ENCODE measurements at places on chromosomes 11 and 22.

- no peak for DNase-seq
These were observed 252.6 kb downstream of the GUCY1A2 start for GRCh38 chr11:106765469-106766258.

- DNase-seq: no peak
These were observed 37.6 kb downstream of the PITPNB start for GRCh38 chr22:27881421-27881820.

DNA sequence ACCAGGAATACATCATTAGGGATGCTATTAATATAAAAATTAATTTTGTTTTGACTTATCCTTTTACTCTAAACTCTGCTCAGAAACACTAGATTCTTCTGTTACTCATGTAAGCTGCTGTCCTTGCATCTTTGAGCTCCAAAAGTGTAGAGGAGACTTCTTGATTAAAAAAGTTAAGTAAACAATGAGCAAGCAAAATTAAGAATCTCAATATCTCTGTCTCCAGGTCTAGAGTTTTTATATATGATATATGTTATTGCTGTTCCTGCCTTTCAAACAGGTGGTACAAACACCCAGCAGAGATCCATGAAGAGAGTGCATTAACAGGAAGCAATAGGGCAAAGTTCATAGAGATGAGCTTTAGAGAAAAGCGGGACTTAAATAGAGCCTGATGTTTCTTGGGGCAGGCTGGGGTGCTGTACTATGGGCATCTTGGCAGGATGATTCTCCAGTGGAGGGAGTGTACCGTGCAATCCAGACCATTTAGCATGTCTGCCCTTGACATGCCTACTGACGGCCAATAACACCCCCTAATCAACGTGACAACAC lies 6.9 kb downstream of the MAPK1 start:
- no peak for DNase-seq

- DNase-seq: no peak
These were observed 622.8 kb downstream of the BRD1 start for GRCh38 chr22:49204599-49205482.

- no peak for DNase-seq
These were observed 890 bp upstream of the GLYATL1 start for GRCh38 chr11:58938398-58938797.

- DNase-seq: no peak
These were observed 20.8 kb downstream of the CELSR1 start for GRCh38 chr22:46516638-46517037.

- no peak for DNase-seq
These were observed 87.8 kb upstream of the FAT3 start for GRCh38 chr11:92136797-92137196.

DNA sequence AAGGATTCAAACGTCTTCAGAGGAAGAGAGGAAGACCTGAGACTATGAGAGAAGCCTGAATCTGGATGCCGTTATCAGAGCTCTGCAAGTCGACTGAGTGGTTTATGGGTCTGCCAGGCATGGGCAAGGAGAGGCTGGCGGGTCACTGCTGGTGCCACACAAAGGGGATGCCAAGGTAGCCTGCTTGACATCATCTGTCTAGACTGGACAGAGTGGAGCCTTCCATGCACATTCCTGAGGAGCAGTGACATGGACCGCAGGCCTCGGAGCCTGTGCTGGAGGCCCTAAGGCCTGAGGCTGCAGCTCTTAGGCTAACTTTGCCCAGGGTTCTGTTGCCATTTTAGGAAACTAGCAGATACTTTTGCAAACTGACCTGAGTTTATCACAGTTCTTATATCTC lies 127.4 kb downstream of the WT1 start:
- no peak for DNase-seq

- DNase-seq: no peak
These were observed at the start of gene SLC17A6 for GRCh38 chr11:22337596-22338485. TSS of gene SLC17A6 (plus strand) at chr11:22338381. CDS start at chr11:22338534, 153 bp downstream.

DNA sequence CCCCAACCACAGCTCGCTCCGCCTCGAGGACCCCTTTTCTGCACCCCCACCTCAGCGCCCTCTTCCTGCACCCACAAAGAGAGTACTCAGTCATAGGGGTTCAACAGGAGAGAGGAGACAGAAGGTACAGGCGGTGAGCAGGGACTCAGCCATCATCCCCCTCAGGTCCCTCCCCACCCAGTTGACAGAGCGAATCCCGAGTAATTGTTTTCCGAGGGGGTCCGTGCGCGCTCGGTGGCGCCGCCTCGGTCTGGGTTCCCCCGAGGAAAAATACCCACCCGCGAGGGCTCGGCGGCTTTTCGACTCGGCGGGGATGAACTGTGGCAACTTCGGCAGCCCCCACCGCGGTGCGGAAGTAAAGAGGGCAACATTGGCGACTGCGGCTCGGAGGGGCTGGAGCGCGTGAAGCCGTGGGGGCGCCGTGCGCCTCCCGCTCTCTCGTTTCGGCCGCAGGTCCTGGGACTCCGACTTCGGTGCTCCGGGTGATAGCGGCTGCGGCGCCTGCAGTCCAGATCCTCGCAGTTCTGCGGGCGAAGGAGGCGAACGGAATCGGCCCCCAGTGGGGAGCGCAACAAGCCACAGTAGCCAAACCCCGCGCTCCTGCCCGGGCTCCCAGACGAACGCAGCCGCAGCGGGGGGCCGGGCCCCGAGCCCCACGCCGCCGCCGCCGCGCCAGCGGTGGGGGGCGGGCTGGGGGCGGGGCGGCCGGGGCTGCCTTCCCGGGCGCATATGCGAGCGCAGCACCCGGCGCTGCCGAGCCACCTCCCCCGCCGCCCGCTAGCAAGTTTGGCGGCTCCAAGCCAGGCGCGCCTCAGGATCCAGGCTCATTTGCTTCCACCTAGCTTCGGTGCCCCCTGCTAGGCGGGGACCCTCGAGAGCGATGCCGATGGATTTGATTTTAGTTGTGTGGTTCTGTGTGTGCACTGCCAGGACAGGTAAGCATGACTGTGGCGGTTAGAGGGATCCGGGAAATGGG lies at the start of gene NELL1:
NELL1 (plus strand) TSS at position 743 of the 976 bp plus-strand sequence.
- no peak for DNase-seq

DNA sequence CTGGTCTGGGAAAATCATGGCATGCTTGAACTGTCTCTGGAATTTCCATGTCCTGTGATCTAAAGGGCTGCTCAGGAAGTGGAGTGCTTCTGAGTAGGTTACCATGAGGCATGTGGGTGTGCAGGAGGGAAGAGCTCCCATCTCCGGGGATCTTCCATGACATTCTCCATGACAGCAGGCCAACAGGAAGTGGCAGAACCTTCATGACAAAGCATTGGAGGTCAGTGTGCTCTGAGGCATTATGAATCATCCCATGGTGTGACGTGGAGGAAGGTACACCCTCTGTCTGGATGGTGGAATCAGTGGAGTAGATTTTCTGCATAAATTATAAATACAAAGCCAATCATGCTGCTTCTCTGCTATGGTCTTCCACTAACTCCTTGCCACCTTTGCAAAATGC lies 139.6 kb upstream of the E2F8 start:
- no peak for DNase-seq

DNA sequence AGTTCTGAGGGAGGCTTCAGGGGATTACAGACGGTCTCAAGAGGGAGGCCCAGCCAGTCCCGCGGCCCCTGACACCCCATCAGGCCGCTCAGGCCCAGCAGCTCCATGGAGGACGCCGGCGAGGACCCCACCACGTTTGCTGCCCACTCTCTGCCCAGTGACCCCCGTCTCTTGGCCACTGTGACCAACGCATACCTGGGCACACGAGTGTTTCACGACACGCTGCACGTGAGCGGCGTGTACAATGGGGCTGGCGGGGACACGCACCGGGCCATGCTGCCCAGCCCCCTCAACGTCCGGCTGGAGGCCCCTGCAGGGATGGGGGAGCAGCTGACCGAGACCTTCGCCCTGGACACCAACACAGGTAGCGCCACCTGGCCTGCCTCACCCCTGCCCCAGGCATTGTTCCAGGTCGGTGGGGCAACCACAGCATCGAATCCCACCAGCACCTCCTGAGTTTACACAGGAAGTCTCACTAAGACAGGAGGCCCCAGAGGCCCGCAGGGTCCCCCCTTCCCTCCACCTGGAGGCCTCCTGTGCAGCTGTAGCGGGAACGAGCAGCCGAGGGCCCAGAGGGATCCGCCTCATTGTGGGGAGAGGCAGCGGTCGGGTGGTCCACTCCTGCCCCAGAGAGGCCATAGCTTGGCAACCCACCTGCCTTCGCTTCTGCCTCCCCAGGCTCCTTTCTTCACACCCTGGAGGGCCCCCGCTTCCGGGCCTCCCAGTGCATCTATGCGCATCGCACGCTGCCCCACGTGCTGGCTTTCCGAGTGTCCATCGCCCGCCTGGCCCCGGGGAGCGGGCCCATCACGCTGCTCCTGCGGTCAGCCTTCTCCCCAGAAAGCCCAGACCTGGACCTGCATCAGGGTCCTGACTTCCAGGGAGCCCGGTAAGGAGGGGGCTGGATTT lies 1.0 kb downstream of the PGGHG start:
- peak; percentile 62 for DNase-seq

GRCh38 chr11:131770801-131771200 lies 400.4 kb downstream of the NTM start:
- no peak for DNase-seq

DNA sequence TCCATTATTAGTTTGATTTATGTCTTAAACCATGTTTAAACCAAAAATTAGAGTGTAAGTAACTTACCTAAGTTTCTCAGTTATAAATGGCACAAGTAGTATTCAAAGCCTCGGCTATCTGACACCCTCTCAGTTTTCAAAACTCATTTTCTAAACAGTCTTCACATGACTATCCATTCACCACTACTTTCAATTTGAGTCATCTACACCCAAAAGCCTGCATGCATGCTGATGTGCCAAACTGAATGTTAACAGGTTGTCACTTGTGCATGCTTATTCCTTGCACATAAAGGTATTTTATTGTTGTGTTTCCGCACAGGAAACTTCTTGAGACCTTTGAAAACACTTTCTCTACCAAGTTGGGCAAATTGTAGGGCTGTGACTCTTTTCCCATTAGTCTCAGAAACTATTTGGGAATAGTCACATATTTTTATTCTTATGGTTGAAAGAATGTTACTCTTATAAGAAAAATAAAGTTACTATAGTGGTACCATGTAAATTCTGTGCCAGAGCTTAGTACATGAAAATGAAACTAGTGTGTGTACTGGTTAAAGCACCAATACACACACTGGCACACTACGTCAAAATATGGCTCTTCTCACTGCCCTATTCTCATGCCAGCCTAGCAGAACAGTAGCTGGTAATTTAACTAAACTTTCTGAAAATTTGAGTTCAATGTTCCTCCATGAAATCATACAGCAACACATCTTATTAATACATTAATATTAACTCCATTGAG lies 2.2 kb upstream of the OR51E2 start:
- no peak for DNase-seq

DNA sequence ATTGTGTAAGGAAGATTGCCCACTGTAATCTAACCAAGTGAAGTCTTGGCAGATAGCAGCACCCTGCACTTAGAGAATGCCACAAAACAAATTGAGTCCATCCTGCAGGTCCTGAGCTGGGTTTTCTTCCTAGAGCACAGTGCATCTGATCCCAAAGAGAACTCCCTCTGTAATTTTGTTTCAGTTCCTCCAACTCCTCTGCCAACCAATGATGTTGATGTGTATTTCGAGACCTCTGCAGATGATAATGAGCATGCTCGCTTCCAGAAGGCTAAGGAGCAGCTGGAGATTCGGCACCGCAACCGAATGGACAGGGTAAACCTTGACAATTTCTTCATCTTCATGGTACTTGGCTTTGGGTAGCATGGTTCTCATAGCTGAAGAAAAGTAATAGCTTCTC lies 33.1 kb upstream of the ST14 start:
- DNase-seq: no peak

DNA sequence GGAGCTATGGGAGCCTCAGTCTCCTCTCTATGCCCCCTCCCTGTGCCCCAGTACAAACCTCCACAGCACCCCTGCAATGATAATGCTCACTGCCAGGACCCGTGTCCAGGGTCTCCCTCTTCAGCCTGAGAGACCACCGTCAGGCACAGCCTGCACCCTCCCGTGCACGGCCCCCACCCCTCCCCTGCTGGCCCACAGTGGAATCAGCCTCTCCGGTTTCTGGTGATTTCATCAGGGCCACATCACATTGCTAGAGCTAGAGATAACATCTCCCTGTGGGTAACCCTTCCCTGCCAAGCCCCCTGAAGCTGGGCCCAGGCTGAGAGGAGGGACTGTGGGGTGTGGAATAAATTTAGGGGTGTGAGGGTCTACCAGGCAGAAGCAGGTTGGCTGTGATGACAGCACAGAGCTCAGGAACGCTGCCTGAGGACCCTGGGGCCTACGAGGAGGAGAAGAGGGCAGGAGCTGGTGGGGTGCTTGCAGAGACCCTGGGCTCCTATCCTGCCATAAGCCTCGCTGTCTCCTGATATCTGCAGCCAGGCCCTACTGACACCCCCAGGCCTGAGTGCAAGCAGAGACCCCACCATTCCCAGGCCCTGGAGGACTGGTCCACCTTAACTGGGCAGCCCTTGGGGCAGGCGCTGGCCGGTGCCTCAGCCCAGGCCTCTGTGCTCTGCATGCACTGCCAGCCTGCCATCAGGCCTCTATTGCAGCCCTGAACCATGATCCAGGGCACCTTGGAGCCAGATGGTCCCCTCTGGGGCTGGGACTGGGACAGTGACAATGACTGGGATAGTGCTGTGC lies at the start of gene KLHDC7B:
KLHDC7B (plus strand) TSS at position 378 of the 804 bp plus-strand sequence; CDS start at position 723, 345 bp downstream.
- peak; percentile 23 for DNase-seq

DNA sequence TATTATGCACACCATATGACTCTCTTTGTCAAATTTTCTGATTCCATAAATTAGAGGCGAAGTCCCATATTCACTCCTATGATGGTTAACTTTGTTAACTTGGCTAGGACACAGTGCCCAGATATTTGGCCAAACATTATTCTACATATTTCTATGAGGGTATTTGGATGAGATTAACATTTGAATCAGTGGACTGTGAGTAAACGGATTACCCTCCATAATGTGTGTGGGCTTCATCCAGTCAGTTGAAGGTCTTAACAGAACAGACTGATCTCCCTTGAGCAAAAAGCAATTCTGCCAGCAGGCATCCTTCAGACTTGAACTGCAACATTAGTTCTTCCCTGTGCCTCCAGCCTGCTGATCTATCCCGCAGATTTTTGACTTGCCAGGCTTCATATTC lies 69.9 kb downstream of the FZD4 start:
- DNase-seq: no peak

- no peak for DNase-seq
These were observed 18.2 kb downstream of the MUC2 start for GRCh38 chr11:1092919-1093318.

DNA sequence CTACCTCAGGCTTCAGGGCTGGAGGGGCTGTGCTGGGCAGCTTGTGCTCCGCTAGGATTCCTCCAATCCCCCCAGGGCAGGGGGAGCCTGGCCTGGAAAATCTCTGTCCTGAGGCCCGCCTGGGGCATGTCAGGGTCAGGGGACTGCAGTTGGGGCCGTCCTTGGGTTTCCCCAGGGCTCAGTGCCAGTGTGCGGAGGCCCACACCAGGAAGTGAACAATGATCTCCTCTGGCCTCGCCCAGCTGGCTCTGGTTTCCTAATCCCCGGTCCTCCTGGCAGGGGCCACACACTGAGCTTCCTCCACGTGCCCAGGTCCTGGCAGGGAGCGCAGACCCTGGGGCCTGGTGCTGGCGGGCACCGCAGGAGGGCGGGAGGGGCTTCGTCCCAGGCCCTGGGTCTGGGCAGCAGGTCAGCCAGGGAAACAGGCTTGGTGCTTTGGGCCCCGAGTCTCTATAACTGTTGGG lies 1.4 kb upstream of the MUC2 start:
- DNase-seq: no peak
